Heart right ventricle (tissue), 16 donors: ENCODE measurements at places on chromosomes 16 and 17. TPM values are rescaled to one million over a fixed set of nuclear protein-coding genes. Genes with fewer than 3 reads are reported as not detected.

The SLC38A10 gene
- total RNA-seq = 48.1 TPM

The KCNAB3 gene
- 0.22 TPM for total RNA-seq

The IGFBP4 gene
- 133 TPM for total RNA-seq

The OR1F1 gene
- total RNA-seq = not detected

The FOXL1 gene
- 1.9 TPM for total RNA-seq

The LRRC75A gene
- total RNA-seq = 1.3 TPM

The DYNLL2 gene
- total RNA-seq = 88.6 TPM

The CES3 gene
- total RNA-seq = 0.53 TPM

The CDC6 gene
- total RNA-seq = 1.3 TPM

The NUDT7 gene
- 63.5 TPM for total RNA-seq

The NOL3 gene
- total RNA-seq = 92.2 TPM
